Common myeloid progenitor, CD34-positive (primary cell): ENCODE measurements at places on chromosomes 13 and 19.

DNA sequence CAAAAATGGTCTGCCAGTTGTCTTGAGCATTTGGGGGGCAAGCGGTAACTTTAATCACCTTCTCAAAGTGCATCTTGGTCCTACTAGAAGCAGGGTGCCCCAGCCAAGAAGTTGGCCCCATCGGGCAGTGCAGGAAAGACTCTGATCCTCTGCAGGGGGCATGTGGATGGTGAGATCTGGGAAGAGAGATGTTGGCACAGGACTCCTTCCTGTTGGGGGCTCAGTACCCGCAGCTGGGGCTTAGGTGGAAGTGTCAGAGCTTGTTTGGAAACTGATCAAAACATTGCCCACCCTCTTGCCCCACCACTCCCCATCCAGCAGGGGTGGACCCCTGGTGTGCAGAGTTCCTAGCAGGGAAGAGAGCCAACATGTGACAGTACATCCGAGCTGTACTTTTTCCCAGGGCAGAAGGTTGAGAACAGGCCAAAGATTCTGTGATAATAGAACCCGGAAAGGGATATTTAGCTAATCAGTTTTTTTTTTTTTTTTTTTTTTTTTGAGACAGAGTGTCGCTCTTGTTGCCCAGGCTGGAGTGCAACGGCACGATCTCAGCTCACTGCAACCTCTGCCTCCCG, 8.8 kb downstream of the RRAS start:
- H3K4me1 ChIP-seq: no peaks in the 10 kb centered on the region
- H3K27ac ChIP-seq: no peak overlapping the region
- no peaks in the 10 kb centered on the region for H3K36me3 ChIP-seq
- H3K27me3 ChIP-seq: no peaks in the 10 kb centered on the region
- H3K4me3 ChIP-seq: no peak overlapping the region

- no peaks in the 10 kb centered on the region for H3K27me3 ChIP-seq
- peak overlapping the region; percentile 74 for H3K4me3 ChIP-seq
- H3K4me1 ChIP-seq: peaks cover 15% of the 10 kb centered on the region
Measured at GRCh38 chr13:43022934-43023288, 475 bp upstream of the DNAJC15 start.

DNA sequence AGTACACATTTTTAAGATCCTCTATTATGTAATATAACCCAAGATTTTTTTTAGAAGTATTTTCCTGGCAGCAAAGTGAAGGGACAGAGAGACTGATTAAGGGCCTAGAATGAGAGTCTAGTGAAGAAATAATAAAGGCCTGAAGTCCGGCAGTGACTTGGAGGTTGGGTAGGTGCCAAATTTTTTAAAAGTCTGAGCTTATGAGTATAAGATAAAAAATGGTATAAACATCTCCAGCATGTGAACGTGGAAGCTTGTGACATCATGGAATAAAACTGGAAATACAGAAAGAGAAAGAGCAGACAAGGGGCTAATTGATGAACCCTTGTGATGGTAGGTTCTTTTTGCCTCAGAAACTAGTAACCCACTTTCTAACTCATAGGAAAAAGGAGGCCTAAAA, 174.6 kb downstream of the SUCLA2 start:
- H3K36me3 ChIP-seq: no peaks in the 10 kb centered on the region
- no peaks in the 10 kb centered on the region for H3K4me1 ChIP-seq
- no peak overlapping the region for H3K27ac ChIP-seq

DNA sequence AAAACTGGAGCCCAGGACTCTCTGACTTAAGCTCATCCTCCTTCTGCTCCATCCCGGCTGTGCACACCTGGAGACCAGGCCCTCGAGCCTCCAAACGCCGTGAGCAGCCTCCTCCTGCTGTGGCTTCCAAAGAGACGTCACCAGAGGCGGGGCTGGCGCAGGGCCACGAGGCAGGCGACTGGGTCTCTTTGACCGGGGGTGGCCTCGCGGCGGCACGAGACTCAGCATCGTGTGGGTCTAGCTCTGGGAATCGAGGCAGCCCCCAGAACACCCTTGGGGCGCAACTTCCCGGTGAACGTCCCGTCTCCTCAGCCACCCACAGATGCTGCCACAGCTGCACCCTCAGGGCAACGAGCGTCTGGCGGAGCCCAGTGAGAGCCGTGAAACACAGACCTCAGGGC, 22.8 kb downstream of the RASA3 start:
- H3K36me3 ChIP-seq: peaks cover 10% of the 10 kb centered on the region
- H3K27me3 ChIP-seq: no peaks in the 10 kb centered on the region
- DNase-seq: no peak
- no peak overlapping the region for H3K4me3 ChIP-seq
- peaks cover 37% of the 10 kb centered on the region for H3K4me1 ChIP-seq

GRCh38 chr13:109900741-109901140, 114.4 kb upstream of the IRS2 start:
- no peak overlapping the region for H3K4me3 ChIP-seq
- H3K27me3 ChIP-seq: peaks cover 16% of the 10 kb centered on the region
- H3K4me1 ChIP-seq: no peaks in the 10 kb centered on the region
- DNase-seq: no peak

- H3K36me3 ChIP-seq: no peaks in the 10 kb centered on the region
- no peak for DNase-seq
- no peak overlapping the region for H3K27ac ChIP-seq
- H3K4me1 ChIP-seq: no peaks in the 10 kb centered on the region
- no peaks in the 10 kb centered on the region for H3K27me3 ChIP-seq
- no peak overlapping the region for H3K4me3 ChIP-seq
Measured at GRCh38 chr13:52947921-52948373, 80.7 kb upstream of the OLFM4 start.

GRCh38 chr13:114282041-114282670, 755 bp downstream of the UPF3A start:
- H3K4me3 ChIP-seq: peak overlapping the region; percentile 85
- peak; percentile 87 for DNase-seq
- H3K27ac ChIP-seq: peak overlapping the region; percentile 95
- peaks cover 18% of the 10 kb centered on the region for H3K4me1 ChIP-seq

GRCh38 chr19:49422407-49423070, 702 bp downstream of the PTH2 start:
- H3K27me3 ChIP-seq: peaks cover 83% of the 10 kb centered on the region
- H3K27ac ChIP-seq: no peak overlapping the region
- no peaks in the 10 kb centered on the region for H3K36me3 ChIP-seq
- H3K4me3 ChIP-seq: no peak overlapping the region
- peak; percentile 71 for DNase-seq

DNA sequence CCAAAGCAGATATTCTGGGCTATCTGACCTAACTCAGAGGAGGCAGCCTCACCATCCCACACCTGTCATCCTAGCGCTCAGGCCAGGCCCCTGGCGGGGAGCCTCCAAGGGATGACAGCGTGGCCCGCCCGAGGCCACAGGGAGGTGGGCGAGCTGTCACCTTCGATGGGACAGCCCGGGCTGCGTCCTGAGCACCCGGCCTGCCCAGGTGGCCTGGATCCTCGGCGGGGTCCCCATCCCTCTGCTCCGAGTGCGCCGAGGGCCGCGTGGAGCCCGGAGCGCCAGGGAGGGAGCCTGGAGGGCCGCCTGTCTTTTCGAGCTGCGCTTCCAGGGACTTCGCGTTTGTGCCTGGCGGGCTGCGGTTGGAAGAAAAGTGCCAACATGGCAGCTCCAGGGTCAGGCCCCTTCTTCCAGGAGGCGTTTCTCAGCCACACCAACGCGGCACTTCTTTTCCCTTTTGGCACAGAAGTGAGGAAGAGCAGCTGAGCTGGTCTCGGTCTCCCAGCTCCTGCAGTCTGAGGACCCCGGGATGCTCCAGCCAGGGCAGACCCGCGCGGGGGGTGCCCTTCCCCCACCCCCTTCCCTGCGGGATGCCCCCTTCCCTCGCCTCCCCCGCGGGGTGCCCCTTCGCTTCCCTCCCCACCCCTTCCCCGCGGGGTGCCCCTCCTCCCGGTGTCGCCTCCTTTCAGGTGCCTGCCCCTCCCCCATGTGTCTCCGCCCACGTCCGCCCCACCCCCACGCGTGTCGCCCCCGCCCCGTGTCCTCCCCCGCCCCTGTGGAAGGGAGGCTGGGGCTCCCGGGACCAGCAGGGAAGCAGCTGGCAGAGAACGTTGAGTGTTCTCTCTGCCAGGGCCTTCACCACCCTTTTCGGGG, 42.3 kb downstream of the GJA3 start:
- H3K36me3 ChIP-seq: no peaks in the 10 kb centered on the region
- H3K27ac ChIP-seq: peak overlapping the region; percentile 61
- no peaks in the 10 kb centered on the region for H3K27me3 ChIP-seq
- H3K4me1 ChIP-seq: peaks cover 14% of the 10 kb centered on the region

DNA sequence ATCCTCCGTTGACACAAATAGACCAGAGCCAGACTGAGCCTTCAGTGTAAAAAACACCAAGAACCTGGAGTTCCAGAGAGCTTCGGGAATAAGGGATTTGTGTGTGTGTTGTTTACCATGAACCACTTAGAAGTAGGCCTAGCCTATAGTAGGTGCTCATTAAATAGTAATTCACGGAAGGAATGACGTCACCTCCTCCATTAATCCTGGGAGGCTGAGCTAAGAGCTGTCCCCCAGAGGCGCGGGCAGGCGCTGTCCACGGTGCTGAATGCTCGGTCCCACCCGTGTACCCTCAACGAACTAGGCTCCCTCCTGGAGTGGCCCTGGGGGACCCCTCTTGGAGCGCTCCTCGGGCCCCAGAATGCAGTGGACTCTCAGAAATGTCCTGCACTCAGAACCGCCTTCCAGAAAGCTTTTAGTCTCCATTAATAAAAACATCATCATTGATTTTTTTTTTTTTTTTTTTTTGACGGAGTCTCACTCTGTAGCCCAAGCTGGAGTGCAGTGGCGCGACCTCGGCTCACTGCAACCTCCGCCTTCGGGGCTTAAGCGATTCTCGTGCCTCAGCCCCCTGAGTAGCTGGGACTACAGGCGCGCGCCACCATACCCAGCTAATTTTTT, 6.5 kb downstream of the UNC13A start:
- H3K36me3 ChIP-seq: no peaks in the 10 kb centered on the region
- H3K4me3 ChIP-seq: no peak overlapping the region
- H3K27ac ChIP-seq: no peak overlapping the region
- peak; percentile 81 for DNase-seq
- H3K4me1 ChIP-seq: peaks cover 14% of the 10 kb centered on the region

GRCh38 chr13:73138276-73138637, 79.5 kb downstream of the KLF5 start:
- no peak overlapping the region for H3K4me3 ChIP-seq
- no peak for DNase-seq
- H3K27me3 ChIP-seq: no peaks in the 10 kb centered on the region
- no peak overlapping the region for H3K27ac ChIP-seq

DNA sequence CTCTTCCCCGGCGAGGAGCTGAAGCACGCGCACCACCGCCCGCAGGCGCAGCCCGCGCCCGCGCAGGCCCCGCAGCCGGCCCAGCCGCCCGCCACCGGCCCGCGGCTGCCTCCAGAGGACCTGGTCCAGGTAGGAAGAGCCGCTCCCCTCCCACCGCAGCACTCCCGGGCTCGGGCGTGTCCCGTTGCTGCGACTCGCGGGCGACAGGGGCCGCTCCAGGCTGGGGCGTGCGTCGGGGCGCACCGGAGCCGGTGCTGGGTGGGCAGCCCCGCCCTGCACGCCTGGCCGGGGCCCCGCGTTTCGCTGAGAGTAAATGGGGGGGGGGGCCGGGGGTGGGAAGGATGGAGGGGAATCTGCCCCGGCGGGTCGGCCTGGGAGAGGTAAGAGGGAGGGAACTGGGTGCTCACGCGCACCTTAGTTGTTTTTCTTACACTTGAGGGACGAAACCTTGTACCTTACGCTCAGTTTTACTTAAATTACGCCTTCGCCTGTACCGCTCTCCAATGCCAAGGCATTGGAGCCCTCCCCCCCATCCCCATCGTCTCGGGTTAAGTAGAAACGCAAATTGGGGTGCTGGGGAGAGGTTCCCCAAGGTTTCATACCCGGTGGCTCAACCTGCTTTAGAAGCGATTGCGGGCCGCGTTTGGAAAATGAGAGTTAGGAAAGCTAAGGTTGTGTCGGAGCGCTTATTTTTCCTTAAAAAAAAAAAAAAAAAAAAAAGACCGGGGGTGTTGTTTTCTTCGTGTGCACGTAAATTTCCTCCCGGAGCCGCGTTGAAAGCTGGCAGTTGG, 850 bp downstream of the KLF5 start:
- DNase-seq: peak; percentile 48
- H3K27me3 ChIP-seq: peaks cover 2% of the 10 kb centered on the region
- peaks cover 29% of the 10 kb centered on the region for H3K4me1 ChIP-seq
- peak overlapping the region; percentile 75 for H3K4me3 ChIP-seq
- H3K36me3 ChIP-seq: peaks cover 5% of the 10 kb centered on the region

DNA sequence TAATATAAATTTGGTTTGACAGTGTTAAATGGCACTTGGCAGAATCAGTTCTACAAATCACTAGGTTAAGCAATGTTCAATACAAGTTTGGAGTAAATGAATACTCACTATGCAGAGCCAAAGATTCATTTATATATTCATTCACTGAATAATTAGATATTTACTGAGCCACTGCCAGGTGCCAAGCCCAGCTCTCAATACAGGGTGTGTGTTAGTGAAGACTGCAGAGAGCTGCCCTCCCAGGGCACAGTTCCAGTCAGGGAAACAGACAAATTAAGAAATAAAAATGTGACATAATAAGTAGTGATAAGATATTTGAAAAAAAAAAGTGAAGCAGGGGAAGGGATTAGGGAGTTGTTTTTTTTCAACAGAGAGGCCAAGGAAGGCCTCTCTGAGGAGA, 411.7 kb downstream of the KCNRG start:
- no peaks in the 10 kb centered on the region for H3K27me3 ChIP-seq
- H3K4me1 ChIP-seq: no peaks in the 10 kb centered on the region
- H3K4me3 ChIP-seq: no peak overlapping the region
- no peak for DNase-seq
- no peak overlapping the region for H3K27ac ChIP-seq

DNA sequence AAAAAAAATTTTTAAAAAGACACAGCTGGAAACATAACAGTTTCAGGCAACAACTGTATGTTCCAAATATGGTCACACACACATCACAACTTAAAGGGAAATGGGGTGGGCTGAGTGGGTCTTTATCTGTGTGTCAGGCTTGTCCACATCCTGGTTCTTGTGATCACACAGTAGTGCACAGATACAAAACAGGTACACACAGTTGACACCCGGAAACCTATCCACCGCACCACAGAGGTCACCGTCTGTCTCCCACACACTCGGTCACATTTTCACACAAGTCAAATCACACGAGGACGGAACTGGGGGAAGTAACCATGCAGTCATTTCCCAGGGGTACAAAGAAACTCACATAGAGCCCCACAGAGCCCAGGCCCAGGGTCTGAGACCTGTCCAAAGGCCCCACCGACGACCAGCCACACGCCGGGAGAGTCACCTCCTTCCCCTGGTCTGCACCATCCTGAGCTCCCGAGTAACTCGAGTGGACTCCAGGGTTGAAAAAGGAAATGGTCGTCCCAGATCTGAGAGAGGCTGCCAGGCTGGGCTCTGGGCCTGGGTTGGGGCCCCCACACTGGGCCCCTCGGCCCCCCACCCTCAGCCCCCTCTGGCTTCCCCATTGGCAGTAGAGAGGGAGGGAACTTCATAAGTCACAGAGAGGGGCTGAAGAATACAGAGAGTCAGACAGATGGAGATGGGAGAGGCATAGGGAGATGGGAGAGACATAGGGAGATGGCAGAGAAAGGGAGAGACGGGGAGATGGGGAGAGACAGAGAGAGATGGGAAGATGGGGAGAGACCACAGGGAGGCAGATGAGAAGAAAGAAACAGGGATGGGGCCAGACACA, 1.3 kb upstream of the PPAN start:
- peak overlapping the region; percentile 90 for H3K27ac ChIP-seq
- H3K4me1 ChIP-seq: peaks cover 46% of the 10 kb centered on the region
- peak; percentile 99 for DNase-seq
- H3K36me3 ChIP-seq: peaks cover 26% of the 10 kb centered on the region
- H3K4me3 ChIP-seq: no peak overlapping the region
- no peaks in the 10 kb centered on the region for H3K27me3 ChIP-seq
